NCI-H1436 (cell line): ENCODE measurements at places on chromosomes 5 and 9.

GRCh38 chr9:134128727-134129679 lies 6.9 kb upstream of the WDR5 start:
- no peak for DNase-seq

DNA sequence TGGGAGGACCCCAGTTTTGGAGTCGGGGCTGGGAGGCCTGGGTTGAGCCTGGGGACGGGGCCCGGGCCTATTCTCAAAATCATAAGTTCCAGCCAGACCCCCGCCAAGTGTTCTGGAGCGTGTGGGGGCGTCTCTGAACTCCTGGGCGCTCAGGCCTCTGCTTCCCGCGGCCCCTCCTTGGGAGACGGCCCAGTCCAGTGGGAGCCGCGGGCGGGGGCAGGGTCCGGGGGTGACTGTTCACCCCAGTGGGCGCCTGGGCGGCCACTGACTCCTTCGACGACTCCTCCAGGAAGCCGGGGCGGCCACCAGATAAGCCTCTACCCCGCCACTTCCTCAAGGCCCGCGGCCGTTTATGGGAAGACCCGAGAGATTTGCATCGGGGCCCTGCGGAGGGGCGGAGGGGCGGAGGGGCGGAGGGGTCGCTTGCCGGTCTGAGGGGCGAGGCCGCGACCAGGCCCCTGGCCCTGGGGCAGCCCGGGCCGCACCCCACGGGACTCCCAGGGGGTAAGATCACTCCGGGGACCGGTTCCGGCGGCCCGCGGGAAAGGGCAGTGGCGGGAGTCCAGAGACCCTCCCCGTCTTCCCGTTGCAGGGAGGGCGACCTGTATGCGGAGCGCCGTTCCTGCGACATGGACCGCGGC lies 655 bp downstream of the TOR4A start:
- no peak for DNase-seq

GRCh38 chr5:91359962-91360609 lies 23.0 kb downstream of the ARRDC3 start:
- no peak for DNase-seq

GRCh38 chr5:175567954-175568353 lies 89.6 kb downstream of the SFXN1 start:
- no peak for DNase-seq

- DNase-seq: no peak
Measured at GRCh38 chr9:12794101-12794799, 19.4 kb downstream of the LURAP1L start.

DNA sequence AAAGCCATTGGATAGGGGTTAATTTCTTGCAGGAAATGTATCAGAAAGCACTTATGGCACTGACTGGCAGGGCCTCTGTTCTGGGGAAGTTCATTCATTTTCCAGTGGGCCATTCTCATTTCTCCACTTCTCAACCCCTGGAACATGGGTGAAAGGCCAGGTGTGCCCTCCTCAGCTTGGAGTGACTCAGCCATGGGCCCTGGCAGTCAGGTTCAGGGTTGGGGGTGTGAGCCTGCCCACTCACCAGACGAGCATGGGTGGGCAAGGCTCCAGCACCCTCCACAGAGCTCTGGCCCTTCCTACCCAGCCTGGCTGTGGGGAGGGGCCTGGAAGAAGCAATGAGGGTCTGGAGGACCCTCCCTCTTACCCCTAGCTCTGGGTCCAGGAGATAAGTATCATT lies 174.4 kb downstream of the HSPA4 start:
- no peak for DNase-seq

- no peak for DNase-seq
Measured at GRCh38 chr5:132753135-132753987, 6.1 kb downstream of the CCNI2 start.

DNA sequence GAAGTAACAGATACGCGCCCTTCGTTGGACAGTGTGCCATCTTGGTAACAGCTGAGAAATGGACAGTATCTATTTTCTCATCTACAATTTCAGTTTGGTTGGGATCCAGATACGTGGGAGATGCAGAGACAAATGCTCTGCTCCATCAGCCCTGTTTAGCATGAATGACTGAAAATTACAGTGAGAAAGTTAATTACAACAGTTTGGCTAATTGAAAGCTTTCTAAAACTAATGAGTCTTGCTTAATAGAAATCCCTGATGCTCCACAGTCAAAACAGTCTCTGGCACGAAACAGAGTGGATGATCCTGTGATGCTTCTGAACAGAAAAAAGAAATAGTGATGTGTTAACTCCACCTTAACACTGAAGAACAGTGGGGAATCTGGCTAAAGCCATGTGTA lies 140.2 kb downstream of the DNAH5 start:
- no peak for DNase-seq
